ENCODE measurements at places on chromosomes 1 and 21. TPM values are rescaled to one million over a fixed set of nuclear protein-coding genes. Genes with fewer than 3 reads are reported as not detected.

DNA sequence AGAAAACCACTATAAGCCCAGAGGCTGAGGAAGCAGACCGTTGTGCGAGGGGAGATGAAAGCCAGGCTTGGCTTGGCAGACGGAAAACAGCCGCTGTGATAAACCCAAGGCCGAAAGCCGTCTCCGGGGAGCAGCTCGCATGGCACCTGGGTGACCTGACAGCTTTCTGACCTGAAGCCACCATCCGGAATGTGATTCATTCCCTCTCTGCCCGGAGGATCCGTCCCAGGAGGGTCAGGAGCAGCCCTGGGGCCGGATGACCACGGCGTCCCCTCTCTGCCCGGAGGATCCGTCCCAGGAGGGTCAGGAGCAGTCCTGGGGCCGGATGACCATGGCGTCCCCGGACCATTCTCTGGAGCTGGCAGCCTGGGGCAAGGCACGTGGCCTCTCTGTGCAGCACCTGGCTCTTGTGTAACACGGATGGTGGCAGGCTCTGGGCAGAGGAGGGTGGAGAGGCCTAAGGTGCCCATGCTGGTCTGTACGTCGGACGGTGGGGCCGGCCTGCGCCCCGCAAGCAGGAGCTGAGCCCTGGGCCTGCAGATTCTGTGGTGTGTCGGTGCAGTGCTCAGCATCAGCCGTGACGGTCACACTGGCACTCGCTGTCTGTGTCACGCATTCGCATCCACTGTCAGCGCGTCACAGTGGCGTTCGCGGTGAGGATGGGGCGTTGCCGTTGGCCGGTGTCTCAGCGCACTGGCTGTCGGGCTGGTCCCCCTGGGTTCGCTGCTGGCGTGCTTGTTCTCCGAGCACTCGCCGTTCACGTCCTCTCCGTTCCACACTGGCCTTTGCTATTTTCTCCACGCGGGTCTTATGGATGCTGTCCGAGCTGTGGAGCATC lies 50.3 kb downstream of the SLX9 start:
- no peak for DNase-seq

DNA sequence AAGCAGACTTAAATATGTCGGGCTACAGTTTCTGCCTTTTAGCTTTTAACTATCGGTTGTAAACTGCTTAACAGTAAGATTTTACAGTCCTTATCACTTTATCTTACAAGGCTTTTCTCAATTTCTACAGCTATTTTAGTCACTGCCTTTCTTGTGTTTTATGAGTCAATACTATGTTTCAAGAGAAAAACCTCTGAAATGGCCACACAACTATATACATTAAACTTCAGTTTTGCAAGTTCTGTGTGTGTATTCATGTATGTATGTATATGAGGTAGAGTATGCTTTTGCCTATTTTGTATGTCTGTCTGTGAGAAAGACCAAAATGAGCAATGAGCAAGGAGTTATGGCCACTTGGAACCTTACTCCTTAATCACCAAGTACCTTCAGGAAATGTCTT lies 169.8 kb downstream of the SYT2 start:
- DNase-seq, result no peak

DNA sequence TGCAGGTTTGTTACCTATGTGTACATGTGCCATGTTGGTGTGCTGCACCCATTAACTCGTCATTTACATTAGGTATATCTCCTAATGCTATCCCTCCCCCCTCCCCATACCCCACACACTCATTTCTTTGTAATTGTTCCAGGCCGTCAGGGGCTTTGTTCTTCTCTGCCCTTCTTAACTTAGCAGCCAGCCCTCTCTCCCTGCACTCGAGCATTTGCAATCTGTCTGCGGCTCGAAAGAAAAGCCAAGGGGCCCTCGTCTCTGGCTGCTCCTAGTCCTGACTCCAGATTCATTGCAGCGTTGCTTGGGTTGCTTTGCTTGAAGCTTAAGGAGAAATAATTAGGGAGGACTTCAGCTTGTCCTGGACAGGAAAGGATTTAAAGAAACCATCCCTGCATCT lies 85.7 kb downstream of the ATP1A1 start:
- DNase-seq, result no peak

GRCh38 chr1:53837646-53837923 lies 511 bp downstream of the NDC1 start:
- no peak for DNase-seq

GRCh38 chr21:36946949-36947356 lies 19.5 kb downstream of the HLCS start:
- DNase-seq, result no peak

DNA sequence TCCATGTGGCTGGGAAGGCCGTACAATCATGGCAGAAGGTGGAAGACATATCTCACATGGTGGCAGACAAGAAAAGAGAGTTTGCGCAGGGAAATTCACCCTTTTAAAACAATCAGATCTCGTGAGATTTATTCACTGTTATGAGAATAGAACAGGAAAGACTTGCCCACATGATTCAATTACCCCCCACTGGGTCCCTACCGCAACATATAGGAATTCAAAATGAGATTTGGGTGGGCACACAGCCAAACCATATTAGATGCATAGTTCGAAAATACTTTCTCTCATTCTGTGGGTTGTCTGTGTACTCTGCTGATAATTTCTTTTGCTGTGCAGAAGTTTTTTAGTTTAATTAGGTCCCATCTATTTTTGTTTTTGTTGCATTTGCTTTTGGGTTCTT lies 990.3 kb downstream of the PLA2G4A start:
- DNase-seq, result no peak

DNA sequence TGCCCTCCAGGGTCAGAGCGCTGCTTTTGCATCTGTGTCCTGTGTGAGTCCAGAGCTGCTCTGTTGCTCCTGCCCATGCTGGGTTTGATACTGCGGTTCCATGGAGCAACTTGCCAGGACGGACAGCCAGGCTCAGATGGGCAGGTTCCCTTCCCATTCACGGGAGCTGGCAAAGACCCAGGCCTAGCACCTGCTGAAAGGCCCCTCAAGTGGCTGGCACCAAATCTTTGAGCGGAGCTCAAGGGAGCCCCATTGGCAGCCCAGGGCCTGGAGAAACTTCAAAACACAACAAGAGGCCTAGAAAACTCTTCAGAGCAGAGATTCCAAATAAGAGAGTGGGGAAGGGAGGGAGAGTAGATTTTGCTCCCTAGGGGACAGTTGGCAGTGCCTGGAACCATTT lies 97.2 kb downstream of the ACTL8 start:
- no peak for DNase-seq

GRCh38 chr1:207742850-207743555 lies 8.9 kb upstream of the CD46 start:
- DNase-seq, result no peak

- DNase-seq, result no peak
These were observed 6.0 kb upstream of the ARHGEF2 start for GRCh38 chr1:155984341-155984740.

DNA sequence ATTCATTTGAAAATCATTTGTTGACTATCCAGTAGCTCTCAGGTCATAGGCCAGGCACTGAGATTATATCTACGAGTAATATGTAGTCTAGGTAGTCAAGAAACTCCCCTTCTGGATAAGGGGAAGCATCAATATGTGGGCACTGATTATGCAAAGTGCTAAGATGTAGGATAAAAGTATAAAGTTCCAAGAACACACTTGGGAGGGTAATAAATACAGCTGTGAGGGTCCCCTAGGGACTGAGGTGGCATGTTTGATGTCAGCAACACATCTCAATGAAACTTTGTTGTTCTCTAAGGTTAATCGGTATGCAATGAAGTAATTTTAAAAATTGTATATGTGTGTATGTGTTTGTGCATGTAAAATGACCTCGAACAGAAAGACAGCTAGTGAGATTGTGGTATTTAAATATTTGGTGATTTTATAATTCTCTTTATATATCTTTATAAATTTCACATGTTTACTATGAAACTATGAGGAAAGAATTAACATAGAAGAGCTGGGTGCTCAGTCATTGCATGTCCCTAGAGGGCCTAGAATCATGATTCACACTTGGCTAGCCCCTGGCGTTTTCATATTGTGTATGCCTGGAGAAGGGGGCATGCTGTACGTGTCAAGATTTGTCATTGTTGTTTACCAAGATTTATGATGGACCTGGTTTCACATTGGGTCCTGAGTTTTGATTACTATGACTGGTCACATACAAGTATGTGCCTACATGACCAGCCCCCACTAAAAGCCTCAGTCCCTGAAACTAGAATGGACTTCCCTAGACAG lies 140.1 kb upstream of the DUSP10 start:
- DNase-seq, result no peak

DNA sequence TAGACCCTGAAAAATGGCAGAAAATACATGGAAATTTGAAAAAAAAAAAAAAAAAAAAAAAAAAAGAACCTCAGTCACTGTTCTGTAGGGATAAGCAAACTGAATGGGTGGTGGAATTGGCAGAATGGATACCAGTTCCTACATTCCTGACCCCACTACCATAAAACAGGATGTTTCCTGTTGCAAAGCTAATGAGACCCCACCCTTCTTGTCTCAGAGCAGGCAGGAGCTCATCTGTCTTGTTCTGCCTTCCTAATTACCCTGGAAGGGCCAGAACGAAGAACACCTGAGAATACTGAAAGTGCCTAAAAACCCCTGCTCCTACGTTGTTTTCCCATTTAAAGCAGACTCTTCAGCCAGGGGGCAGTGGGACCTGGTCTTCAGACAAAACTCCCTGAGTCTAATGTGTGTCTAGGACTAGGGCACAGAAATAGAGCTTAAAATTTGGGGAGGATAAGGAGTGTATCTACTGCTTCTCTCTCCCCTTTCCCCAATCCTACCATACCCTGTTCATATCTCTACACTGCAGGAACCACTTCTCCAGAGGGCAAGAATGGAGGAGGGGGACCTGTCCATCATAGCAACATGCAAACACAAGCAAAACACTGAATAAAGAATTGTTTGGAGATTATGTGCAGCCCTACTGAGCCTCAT lies 3.9 kb downstream of the C1orf56 start:
- no peak for DNase-seq

DNA sequence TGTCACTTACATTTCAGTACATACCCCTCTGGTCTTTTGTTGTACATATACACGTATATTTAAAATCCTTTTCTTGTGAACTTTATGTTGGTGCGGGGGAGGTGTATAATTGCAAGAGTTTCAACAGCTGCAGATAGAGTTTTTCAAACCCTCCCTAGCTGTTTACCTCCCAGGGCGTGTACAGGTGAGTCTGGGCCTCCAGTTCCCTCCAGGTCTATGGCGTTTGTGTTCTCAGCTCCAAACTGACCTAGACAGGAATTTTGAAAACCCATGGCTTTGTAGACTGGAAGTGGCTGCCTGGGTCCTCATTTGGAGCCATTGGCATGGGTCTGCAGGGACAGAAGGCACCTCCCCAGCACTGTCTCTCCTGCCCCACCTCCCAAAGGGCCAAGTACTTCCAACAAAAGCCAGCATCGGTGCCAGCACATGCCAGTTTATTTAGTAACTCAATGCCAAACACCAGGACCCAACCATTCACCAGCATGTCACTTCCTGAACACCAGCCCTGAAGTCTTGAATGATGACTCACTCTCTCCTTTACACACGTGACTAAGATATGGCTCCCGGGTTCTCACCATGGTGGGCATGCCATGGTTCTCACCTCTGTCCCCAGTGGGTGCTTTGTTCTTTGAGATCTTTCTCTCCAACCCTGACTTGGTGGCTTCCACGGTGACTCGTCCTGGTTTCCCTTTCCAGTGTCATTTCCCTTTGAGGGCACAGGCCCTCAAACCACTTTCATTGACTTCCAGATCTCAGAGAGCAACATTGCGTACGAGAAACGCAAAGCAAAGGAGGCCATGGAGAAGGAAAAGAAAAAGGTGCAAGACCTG lies 57.3 kb upstream of the EFHD2 start:
- DNase-seq, result no peak

- peak; percentile 79 for DNase-seq
These were observed 7.3 kb downstream of the SYTL1 start for GRCh38 chr1:27348861-27349783.

DNA sequence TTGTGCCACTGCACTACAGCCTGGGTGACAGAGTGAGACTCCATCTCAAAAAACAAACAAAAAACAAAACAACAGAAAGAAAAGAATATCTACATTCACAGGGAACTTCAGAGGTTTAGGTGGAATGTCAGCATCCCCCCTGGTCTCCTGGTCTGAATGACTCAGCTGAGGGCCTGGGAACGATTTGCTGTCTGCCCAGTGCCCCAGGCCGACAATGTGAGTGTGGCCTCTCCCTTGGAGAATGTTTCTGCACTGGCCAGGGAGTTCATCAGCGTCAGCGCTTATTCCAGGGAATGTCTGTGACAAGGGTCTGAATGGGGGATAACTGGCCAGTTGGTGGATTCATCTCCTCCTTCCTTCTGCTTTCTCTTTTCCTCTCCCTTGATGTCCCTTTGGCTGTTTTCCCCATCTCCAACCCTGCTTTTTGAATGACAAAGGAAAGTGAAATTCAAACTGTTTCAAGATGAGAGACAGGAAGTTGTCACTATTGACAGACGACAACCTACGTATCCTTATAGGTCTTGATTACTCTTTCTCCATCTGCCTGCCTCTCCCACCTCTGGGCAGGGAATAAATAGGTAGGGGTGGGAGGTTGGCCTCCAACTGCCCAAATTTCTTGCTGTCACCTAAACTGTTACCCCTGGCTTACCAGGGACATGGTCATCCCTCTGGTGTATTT lies 213.1 kb downstream of the HHAT start:
- no peak for DNase-seq

DNA sequence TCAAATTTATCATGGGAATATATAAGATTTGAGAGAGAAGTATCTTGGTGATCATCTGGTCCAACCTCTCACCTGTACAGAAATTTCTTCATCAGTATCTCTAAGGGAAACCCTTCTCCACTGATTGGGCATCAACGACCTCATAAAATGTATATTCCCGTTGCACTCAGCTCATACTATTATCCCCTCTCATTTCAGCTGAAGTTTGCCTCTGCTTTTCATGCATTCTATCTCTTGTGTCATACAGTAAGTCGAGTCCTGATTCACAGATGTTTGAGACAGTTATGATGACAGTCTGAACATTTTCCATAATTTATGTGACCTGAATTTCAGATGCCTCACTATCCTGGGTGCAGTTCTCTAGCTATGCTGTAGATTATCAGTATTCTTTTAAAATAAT lies 21.0 kb downstream of the OR10R2 start:
- no peak for DNase-seq

- no peak for DNase-seq
These were observed 561 bp upstream of the COQ8A start for GRCh38 chr1:226939438-226940028.

- DNase-seq, result no peak
These were observed 75.0 kb downstream of the IGSF21 start for GRCh38 chr1:18182398-18183160.

GRCh38 chr1:67060811-67061218 lies 6.9 kb upstream of the SLC35D1 start:
- DNase-seq, result no peak

RNU1-1 gene
- total RNA-seq, result 2,748 TPM

FCRL4 gene
- not detected for total RNA-seq

KIF2C gene
- total RNA-seq, result 7.3 TPM

LENEP gene
- total RNA-seq, result 0.52 TPM

BRINP2 gene
- total RNA-seq, result 0.08 TPM

KCNJ6 gene
- 0.03 TPM for total RNA-seq

SH3D21 gene
- total RNA-seq, result 7.1 TPM

SAMSN1 gene
- 45.7 TPM for total RNA-seq

NCF2 gene
- total RNA-seq, result 139 TPM

All from left lung (tissue), 14 donors.